ENCODE measurements at places on chromosomes 2 and 18. TPM values are rescaled to one million over a fixed set of nuclear protein-coding genes. Genes with fewer than 3 reads are reported as not detected.
A peak's percentile ranks its signal among the peaks of the same experiment; 100 is the strongest.

GRCh38 chr2:101464841-101465240 lies 10.1 kb downstream of the RFX8 start:
- H3K4me1 ChIP-seq = no peaks in the 10 kb centered on the region
- no peaks in the 10 kb centered on the region for H3K27me3 ChIP-seq
- H3K36me3 ChIP-seq = no peaks in the 10 kb centered on the region
- no peak for DNase-seq

- no peak overlapping the region for H3K27ac ChIP-seq
- no peak overlapping the region for H3K4me3 ChIP-seq
- peak; percentile 0 for DNase-seq
- H3K27me3 ChIP-seq = no peaks in the 10 kb centered on the region
- no peaks in the 10 kb centered on the region for H3K4me1 ChIP-seq
Observed at GRCh38 chr2:147382322-147382948, 462.4 kb upstream of the ACVR2A start.

- H3K36me3 ChIP-seq = no peaks in the 10 kb centered on the region
- DNase-seq = no peak
- H3K27ac ChIP-seq = peak overlapping the region; percentile 61
- H3K4me1 ChIP-seq = peaks cover 20% of the 10 kb centered on the region
Observed at GRCh38 chr2:156332284-156332533, 312 bp downstream of the NR4A2 start.

- no peak overlapping the region for H3K27ac ChIP-seq
- no peak for DNase-seq
- no peaks in the 10 kb centered on the region for H3K36me3 ChIP-seq
- no peaks in the 10 kb centered on the region for H3K27me3 ChIP-seq
- no peak overlapping the region for H3K4me3 ChIP-seq
- no peaks in the 10 kb centered on the region for H3K4me1 ChIP-seq
Observed at GRCh38 chr18:42509750-42510415, 554.8 kb downstream of the PIK3C3 start.

DNA sequence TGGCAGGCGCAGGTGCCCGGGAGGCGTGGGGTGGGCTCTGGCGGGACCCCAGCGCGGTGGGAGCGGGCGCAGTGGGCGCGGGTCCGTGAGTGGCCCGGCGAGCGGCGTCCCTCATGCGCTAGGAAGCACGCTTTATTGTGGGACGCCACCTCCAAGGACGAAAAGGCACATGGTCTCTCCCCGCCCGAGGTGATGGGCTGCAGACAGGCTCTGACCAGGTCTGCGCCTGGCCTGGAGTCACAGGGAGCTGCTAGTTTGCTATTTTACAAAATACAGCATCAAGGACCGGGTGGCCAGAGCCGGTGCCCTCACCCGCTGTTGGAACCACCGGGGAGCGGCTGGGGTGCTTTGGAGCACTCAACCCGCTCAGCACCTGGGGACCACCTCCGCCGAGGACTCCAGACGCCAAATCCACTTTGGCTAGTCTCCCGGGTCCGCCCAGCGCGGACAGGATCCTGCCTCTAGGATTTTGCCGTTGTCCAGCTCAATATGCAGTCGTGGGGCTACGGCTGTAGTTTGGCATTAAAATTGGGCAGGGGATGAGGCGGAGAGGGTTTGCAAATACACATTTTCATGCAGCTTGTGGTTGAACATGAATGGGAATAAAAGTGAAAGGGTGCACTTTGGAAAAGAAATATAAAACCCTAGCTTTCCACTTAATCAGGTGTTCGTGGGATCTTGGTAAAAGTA lies 65.4 kb downstream of the LRRFIP1 start:
- H3K4me1 ChIP-seq = peaks cover 73% of the 10 kb centered on the region
- H3K27ac ChIP-seq = peak overlapping the region; percentile 86
- H3K4me3 ChIP-seq = peak overlapping the region; percentile 86
- no peaks in the 10 kb centered on the region for H3K36me3 ChIP-seq
- DNase-seq = no peak

DNA sequence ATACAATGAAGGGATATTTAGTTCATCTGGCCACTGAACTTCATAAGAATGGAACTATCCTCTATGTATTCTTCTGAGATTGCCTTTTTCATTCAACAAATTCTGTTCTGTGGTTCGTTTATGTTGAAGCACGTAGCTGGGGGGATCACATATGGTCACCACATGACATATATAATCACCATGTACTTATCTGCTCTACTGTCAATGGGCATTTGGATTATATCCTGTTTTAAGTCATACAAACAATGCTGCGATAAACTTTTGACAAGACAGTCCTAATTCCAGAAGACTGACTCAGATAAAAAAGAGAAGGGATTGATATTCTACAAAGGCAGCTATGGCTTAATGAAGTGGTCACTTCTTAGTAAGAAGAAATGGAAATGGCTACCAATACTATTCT lies 116.0 kb upstream of the CCDC195 start:
- peaks cover 84% of the 10 kb centered on the region for H3K36me3 ChIP-seq
- no peaks in the 10 kb centered on the region for H3K27me3 ChIP-seq
- H3K4me3 ChIP-seq = no peak overlapping the region
- H3K4me1 ChIP-seq = no peaks in the 10 kb centered on the region

GRCh38 chr18:67428805-67429204 lies 87.7 kb downstream of the DSEL start:
- H3K27ac ChIP-seq = no peak overlapping the region
- no peak for DNase-seq
- no peaks in the 10 kb centered on the region for H3K36me3 ChIP-seq

DNA sequence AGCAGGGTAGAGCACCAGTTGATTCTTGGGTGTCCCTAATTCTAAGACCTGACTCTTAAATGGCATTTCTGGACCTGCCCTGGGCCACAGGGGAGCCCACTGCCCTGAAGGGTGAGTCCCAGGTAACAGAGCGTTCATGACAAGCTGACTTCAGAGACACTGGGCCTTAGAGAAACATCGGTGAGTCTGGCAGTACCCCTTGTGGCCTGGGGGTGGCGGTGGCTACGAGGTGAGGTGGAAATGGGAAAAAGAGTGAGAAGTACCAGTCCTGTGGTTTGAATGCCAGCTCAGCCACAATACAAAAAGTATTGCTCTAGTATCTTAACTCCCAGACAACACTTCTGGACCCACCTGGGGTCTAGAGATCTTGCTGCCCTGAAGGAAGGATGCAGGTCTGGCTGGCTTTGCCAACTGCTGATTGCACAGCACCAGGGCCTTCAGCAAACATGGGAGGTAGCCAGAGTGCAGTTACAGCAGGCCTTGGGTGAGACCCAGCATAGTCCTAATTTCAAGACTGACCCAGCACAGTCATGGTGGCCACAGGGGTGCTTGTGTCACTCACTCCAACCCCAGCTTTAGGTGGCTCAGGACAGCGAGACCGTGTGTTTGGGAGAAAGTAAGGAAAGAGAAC lies 44.5 kb downstream of the USP34 start:
- no peak overlapping the region for H3K4me3 ChIP-seq
- H3K4me1 ChIP-seq = peaks cover 16% of the 10 kb centered on the region
- no peak for DNase-seq
- no peak overlapping the region for H3K27ac ChIP-seq
- H3K36me3 ChIP-seq = no peaks in the 10 kb centered on the region
- H3K27me3 ChIP-seq = no peaks in the 10 kb centered on the region

DNA sequence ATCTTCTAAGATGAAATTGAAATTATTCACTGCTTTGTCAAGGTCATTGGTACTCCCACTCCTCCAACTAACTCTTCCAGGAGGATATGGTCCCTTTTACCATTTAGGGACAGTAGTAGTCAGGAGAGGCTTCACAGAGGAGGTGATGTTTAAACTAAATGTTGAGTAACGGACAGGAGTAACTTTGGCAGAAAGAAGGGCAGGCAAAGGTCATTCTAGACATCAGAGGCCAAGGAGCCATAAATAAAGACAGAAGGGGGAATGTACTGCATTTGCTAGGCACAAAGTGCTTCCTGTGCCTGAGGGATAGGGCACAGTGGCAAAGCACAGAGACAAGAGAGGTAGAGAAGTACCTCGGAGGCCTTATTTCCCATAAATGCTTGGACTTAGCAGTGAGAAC lies 14.6 kb upstream of the ACMSD start:
- no peaks in the 10 kb centered on the region for H3K36me3 ChIP-seq
- H3K4me3 ChIP-seq = no peak overlapping the region
- no peak for DNase-seq
- H3K27me3 ChIP-seq = no peaks in the 10 kb centered on the region
- H3K4me1 ChIP-seq = no peaks in the 10 kb centered on the region

DNA sequence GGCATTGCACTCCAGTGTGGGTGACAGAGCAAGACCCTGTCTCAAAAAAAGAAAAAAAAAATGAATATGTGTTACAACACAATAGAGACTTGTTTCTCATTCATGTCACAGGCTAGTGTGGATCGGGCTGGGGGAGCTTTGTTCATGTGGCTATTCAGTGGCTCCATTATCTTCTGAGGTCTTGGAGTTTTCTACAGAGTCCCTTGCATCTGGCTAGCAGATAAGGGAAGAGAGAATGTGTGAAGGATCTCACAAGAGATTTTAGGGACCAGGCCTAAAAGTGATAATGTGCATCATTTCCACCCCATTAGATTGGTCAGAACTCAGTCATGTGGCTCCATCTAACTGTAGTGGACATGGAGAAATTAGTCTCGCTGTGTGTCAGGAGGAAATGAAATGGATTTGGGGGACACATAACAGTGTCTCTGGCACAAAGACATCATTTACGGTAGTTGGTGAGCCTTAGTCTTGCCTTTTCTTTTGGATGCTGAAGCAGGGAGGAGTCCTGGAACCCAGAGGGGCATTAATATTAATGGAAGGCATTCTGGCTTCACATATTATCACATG lies 32.4 kb upstream of the CASP10 start:
- no peak overlapping the region for H3K4me3 ChIP-seq
- H3K36me3 ChIP-seq = peaks cover 68% of the 10 kb centered on the region
- no peaks in the 10 kb centered on the region for H3K4me1 ChIP-seq

GRCh38 chr2:208511573-208511972 lies 105.0 kb downstream of the PTH2R start:
- no peak overlapping the region for H3K27ac ChIP-seq
- H3K36me3 ChIP-seq = no peaks in the 10 kb centered on the region
- H3K4me1 ChIP-seq = no peaks in the 10 kb centered on the region
- no peak for DNase-seq
- H3K27me3 ChIP-seq = no peaks in the 10 kb centered on the region

GRCh38 chr18:10299643-10300042 lies 154.8 kb upstream of the APCDD1 start:
- H3K36me3 ChIP-seq = no peaks in the 10 kb centered on the region
- no peak overlapping the region for H3K4me3 ChIP-seq
- H3K4me1 ChIP-seq = peaks cover 43% of the 10 kb centered on the region
- H3K27ac ChIP-seq = peak overlapping the region; percentile 37
- DNase-seq = no peak

The CFAP53 gene
- total RNA-seq = 0.47 TPM

The RAPGEF4 gene
- 2.0 TPM for total RNA-seq

The MITD1 gene
- 57.3 TPM for total RNA-seq

The AFF3 gene
- total RNA-seq = 9.7 TPM

The SH3RF3 gene
- total RNA-seq = 3.2 TPM

The TFCP2L1 gene
- 0.80 TPM for total RNA-seq

DNA sequence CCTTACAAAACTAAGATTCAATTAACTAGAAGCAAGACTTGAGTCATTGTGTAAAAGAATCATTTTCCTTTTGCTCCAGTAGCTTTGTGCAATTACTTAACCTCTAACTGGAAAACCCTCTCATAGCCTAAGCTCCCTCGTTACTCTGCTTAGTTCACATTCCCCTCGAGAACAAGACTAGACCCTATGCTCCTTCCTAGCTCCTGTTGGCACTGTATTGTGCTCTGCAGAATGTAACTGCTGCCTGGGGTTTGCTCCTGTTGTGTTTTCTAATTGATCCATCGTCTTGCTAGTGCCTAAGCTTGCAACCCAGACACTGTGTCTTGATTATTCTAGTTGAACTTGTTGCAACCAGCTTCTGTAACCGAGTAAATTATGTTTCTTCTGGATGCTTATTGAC lies 347.0 kb downstream of the ZNF804A start:
- no peak overlapping the region for H3K4me3 ChIP-seq
- no peaks in the 10 kb centered on the region for H3K36me3 ChIP-seq
- no peak overlapping the region for H3K27ac ChIP-seq
- DNase-seq = no peak

- no peak overlapping the region for H3K4me3 ChIP-seq
- no peak for DNase-seq
- H3K27ac ChIP-seq = peak overlapping the region; percentile 8
- H3K27me3 ChIP-seq = peaks cover 42% of the 10 kb centered on the region
- peaks cover 7% of the 10 kb centered on the region for H3K4me1 ChIP-seq
Observed at GRCh38 chr18:58866066-58866772, 1.5 kb downstream of the ZNF532 start.

The KCNK3 gene
- total RNA-seq = 0.05 TPM

DNA sequence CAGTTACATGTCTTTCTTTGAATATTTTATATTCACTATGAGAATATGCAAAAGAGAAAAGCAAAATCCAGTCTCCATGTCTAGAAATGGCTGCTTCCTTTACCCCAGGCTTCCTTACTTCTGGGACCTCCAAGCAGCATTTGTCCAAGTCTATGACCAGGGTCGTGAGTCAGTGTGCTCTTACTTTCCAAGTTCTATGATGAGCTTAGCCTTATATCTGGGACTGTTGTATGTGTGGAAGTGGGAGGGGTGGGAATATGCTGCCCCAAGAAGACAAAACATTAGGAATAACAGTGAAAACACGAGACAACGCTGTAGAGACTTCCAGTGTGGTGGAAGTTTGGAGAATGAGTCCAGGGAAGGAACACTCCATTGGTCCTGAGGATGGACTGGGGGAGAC lies 21.2 kb upstream of the CHRNA1 start:
- no peak overlapping the region for H3K4me3 ChIP-seq
- no peaks in the 10 kb centered on the region for H3K27me3 ChIP-seq
- no peaks in the 10 kb centered on the region for H3K36me3 ChIP-seq
- no peak for DNase-seq

DNA sequence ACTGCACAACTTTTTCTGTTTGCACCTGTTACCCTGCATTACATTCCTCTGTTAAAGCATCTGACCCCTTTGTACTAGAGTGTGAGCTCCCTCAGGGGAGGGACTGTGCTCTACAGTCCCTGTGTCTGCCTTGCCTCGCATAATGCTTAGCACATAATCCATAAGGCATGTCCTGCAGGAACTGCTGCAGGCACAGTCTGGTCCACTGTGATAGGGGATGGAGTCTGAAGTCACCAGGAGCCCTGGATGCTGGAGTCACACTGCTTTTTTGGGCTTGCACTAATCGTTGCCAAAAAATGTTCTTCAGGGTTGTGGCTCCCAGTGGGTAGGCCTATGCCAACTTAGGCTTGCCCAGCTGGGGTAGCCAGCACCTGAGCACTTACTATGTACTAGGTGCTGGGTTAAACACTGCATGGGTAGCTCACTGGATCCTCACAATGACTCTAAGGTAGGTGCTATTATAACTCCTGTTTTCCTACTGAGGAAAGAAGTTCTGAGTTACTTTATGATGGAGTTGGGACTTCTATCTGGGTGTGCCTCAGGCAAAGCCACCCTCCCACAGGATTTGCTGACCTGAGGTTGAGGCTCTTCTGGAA lies 33.3 kb downstream of the COPS7B start:
- no peak overlapping the region for H3K27ac ChIP-seq
- no peaks in the 10 kb centered on the region for H3K27me3 ChIP-seq
- DNase-seq = no peak
- H3K36me3 ChIP-seq = no peaks in the 10 kb centered on the region
- no peak overlapping the region for H3K4me3 ChIP-seq
- no peaks in the 10 kb centered on the region for H3K4me1 ChIP-seq

Data from thymus (tissue), 14 donors.